Body of pancreas (tissue), 4 donors: ENCODE measurements at places on chromosomes 6 and 20. TPM values are rescaled to one million over a fixed set of nuclear protein-coding genes. Genes with fewer than 3 reads are reported as not detected.

- DNase-seq: no peak
Observed at GRCh38 chr6:126797981-126798380, 320.5 kb upstream of the RSPO3 start.

- DNase-seq: no peak
Observed at GRCh38 chr20:3103369-3104032, 19.0 kb upstream of the AVP start.

GRCh38 chr6:79313254-79313653 lies 78.8 kb upstream of the HMGN3 start:
- peak; percentile 69 for DNase-seq

DNA sequence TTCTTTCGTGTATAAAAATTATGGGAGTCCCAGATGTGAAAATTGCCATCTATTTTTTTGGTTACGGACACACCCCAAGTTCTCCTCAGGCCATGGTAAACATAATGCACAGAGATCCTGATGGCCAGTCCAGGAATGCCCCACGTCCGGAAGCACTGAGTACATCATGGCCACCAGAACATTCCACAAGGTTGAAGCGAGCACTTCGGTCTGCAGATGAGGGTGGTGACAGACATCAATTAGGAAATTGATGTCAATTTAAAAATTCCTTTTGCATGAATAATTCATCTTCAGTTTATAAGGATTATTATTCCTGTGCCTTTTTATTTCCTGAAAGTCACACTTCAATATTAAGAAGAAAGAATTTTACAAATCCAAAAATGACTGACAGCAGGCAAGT lies 13.2 kb upstream of the EXOC2 start:
- no peak for DNase-seq

GRCh38 chr6:12175626-12176025 lies 114.5 kb upstream of the EDN1 start:
- no peak for DNase-seq

CYP39A1 gene
- 6.0 TPM for total RNA-seq
